GM04503 (cell line): ENCODE measurements at places on chromosomes 16 and 17.

DNA sequence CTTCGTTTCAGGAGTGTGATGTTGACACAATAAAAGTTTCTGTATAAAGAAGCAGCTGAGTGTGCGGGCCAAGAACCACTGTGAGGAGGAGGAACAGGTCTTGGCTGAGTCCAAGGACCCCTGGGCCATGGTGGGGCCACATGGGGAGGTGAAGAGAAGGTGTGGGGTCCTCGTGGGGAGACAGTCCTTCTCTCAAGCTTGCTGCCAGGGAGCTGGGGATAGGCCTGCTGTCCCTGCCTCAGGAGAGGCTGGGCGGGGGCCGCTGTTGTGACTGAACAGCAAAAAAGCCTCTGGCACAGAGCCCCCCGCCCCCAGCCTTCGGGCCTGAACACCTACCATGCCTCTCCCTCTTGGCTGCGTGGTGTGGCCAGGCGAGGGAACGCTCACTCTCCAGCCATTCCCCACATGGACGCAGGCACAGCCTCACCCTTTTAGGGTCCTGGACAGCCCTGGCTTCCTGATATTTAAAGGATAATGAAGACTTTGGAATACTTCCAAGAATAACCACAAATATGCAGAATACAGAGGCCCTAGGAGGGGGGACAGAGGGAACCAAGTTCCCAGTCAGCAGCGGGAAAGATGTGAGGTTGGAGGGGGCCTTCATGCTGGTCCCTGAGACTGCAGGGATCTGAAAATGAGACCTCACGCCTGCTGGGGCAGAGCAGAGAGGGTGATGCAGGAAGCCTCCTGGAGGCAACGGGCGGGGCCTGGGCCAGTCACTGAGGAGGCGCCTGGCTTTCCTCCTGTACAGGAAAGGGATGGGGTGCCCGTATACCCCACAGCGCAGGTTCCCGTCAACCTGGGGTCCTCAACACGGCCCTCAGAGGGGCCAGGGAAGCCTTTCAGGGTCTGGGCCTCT is 100.0 kb upstream of the CREBBP start:
- no peak for DNase-seq

GRCh38 chr16:49491771-49492761 is 118.5 kb downstream of the C16orf78 start:
- DNase-seq, result no peak

- DNase-seq, result no peak
Measured at GRCh38 chr17:72560303-72561247, 439.8 kb downstream of the SOX9 start.

DNA sequence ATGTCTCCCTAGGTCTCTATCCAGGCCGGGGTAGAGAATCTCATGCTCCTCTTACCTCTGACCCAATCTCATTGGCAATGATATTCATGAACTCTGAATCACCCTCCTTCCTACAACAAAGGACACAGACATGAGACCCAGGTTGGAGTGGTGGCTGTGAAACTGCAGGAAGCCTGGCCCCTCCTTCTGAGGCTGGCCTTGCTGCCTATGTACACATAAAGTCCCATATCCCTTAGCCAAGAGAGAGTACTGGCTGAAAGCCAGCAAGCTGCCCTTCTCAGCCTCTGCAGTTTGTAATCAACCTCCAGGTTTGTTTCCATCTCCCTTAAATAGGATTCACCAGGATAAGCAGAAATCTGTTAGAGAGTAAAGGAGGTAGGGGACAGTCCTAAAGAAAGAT is 10.6 kb downstream of the AARSD1 start:
- DNase-seq, result no peak

GRCh38 chr17:71224824-71225575 is 895.8 kb upstream of the SOX9 start:
- DNase-seq, result no peak

- no peak for DNase-seq
Measured at GRCh38 chr16:63938661-63939060, 1183.2 kb downstream of the CDH11 start.
